ENCODE measurements at places on chromosomes 12 and 14. TPM values are rescaled to one million over a fixed set of nuclear protein-coding genes. Genes with fewer than 3 reads are reported as not detected.

Gene LUM
- total RNA-seq: 172 TPM

Gene SRRM4
- 0.03 TPM for total RNA-seq

Gene SERPINA1
- total RNA-seq: 348 TPM

Gene FGF6
- total RNA-seq: not detected

Gene PSMA6
- 93.8 TPM for total RNA-seq

Gene LYZ
- 1,541 TPM for total RNA-seq

Gene TAS2R42
- not detected for total RNA-seq

Gene CEP170B
- 95.6 TPM for total RNA-seq

All from mucosa of gallbladder (tissue), 1 donor.